Lung (tissue), 17 donors: ENCODE measurements at places on chromosomes 2 and 18.

DNA sequence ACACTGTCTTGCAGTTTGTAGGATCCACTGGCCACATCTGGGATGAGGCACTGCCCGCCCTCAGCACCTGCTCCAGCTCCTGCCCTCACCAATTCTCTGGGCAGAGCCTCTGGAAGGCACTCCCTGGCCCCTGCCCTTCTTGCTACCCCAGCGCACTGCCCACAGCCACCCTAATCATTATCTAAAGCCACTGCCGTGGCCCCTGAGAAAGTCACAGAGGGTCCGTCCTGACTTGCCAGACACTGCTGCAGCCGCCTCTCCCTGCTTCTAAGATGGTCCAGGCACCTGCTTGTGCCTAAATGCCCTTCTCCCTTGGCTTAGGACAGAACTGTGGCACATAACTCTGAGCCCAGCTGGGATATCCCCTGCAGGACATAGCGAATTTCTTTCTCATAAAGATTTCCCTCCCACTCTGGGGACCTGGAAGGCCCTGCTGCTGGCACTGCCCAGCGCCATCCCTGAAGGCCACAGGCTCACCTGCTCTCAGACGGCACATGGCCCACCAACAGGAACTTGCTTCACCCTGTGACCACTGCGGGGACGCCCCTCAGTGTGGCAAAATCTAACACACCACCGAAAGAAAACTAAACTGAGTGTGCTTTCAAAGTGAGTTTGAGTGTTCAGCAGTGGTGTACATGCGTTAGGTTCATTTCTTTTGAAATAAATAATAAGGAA, 244.9 kb downstream of the HDAC4 start:
- DNase-seq = no peak

DNA sequence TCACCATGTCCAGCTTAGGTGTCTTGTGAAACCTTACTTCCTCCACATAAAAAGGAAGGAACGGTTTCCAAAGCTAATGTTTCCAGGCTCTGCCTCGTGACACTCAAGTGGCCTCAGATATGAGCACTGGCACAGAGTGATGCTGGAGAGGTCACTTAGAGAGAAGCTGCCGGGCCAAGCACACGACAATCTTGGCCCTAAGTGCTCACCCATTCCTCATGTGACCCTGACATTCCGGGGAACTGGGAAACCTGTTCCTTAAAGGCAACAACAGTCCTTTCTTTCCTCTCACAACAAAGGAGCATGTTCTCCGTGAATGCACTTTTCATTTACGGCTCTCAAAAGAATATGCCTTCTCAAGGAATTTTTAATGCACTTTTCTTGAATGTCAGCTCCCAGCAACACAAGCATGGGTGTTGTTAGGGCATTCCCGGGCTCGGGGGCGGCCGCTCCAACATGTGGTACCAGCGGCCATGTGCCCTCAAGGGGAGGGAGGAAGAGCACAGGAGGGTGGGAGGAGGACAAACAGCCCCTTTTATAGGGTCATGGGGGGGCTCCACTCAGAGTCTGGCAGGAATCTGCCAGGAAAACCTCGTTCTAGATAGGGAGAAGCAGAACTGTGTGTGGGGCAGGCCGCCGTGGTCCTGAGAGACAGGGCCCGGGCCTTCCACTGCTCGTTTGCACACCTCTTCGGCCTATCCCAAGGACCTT, 118.6 kb downstream of the MBP start:
- peak; percentile 60 for DNase-seq

- DNase-seq = peak; percentile 18
These were observed 4.1 kb upstream of the LOXHD1 start for GRCh38 chr18:46660957-46661749.

DNA sequence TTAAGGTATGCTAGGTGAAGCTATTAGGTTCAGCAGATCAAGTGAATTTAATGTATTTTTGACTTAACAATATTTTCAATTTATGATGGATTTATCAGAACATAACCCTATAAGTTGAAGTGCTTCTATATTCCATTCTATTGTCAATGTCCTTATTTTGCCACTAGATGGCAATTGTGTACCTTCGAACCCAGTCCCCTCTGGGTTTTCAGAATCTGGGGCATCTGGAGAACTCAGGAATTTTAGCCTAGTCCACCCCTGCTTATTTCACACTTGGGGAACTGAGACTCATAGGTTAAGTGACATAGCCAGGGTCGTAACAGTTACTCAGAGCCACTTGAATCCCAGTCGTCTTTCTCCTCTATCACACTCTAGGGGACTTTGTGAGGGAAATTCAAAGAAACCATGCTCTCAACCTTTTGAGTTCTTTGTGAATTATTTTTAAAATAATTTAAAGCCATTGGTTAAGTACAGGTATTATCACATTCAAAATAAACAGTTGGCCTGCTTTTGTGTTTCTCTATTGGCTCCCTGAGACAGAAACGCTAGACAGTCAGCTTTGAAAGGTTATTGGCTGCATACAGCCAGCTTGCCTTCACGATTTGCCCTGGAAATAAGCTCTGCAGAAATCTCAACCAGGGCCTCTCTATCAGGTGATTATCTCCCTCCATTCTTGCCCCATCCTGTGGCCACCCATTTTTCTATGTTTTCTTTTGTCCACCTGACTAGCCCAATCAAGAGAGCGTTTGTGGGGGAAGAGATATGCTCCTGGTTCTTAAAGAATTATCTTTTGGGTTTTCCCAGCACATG, 145.0 kb downstream of the TTC27 start:
- peak; percentile 74 for DNase-seq

- no peak for DNase-seq
These were observed 30.0 kb upstream of the TUBA3D start for GRCh38 chr2:131445896-131446295.

- no peak for DNase-seq
These were observed 179.0 kb downstream of the ASXL3 start for GRCh38 chr18:33757037-33757436.

DNA sequence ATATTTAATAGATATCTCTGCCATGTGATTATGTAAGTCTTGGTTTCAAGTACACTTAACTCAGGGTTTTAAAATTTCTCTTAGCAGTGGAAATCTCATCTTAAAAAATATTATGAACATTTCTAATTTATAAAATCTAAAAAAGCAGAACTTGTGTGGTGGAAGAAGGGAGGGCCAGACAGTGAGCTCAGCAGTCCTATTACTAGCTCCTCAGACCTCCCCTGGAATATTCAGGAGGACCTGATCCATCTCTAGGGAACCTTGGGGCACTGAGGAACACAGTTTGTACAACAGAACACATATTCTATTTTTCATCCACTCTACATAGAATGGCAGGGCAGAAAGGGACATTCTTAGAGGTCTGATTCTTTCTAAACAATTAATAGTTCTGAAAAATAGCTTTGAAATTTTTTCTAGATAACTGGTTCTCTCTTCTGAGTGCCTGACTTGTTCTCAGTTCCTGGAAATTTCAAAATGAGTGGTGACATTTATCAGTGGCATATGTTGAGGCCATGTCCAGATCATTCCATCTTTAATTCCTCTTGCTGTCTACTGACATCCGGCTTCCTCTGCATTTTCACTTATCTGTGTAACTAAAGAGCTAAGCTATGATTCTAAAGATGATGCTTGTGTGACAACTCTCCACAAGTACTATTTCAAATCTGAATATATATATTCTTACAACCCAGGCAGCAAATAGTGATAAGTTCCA, 8.2 kb upstream of the MAP4K4 start:
- DNase-seq = no peak

DNA sequence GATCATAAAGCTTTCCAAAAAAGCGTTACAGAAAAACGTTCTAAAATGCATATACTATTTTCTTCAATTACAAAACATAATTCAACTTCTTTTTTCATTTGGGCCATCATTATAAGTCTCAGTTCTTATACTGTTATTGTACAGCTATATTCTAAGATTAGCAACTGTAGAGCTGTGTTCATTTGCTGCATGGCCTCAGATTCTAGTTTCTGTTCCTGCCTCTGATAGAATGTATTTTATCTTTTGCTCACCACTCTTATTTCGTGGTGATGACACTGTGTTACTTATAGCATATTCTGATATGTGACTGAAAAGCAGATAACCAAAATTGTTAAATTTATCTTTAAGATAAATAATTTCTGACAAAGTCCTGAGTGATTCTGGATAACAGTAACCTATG, 67.2 kb downstream of the PTRHD1 start:
- no peak for DNase-seq

DNA sequence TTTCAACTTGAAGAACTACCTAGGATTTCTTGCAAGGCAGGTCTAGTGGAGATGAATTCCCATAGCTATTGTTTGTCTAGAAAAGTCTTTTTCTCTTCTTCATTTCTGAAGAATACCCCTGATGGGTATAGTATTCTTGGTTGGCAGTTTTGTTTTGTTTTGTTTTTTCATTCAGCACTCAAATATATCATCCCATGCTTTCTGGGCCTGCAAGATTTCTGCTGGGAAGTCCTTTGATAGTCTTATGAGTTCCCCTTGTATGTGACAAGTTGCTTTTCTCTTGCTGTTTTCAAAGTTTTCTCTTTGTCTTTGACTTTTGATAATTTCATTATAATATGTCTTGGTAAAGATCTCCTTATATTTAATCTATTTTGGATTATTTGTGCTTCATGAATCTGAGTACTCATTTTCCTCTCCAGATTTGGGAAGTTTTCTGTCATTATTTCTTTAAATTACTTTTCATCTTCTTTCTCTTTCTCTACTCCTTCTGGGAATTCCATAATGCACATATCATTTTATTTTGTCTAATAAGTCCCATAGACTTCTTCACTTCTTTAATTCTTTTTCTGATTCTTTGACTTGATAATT, 101.5 kb downstream of the DSC3 start:
- no peak for DNase-seq

- DNase-seq = no peak
These were observed 5.6 kb downstream of the FBXO36 start for GRCh38 chr2:229927817-229928321.

DNA sequence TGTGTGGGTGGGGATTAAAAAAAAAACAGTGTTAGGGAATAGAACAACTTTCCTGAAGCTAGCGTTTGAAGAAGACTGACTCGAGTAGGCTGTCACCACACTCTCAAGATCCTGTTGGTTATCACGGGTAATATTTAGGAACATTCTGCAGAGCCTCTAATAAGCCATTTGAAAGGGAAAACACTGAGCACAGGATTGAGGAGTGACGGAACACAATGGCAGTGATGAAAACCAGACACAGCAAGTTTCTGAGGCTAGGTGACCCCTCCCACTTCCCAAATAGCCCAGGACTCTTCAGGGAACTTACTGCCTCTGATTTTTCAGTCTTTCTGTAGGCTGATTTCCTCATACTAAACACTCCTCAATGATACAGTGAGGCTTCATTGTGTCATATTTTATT, 88.2 kb upstream of the TMEM200C start:
- DNase-seq = no peak

GRCh38 chr2:236947294-236947693, 138.4 kb upstream of the COPS8 start:
- DNase-seq = no peak
